ENCODE measurements at places on chromosomes 2 and 18.

- no peak for DNase-seq
Measured at GRCh38 chr2:226475650-226476049, 324.0 kb downstream of the IRS1 start.

DNA sequence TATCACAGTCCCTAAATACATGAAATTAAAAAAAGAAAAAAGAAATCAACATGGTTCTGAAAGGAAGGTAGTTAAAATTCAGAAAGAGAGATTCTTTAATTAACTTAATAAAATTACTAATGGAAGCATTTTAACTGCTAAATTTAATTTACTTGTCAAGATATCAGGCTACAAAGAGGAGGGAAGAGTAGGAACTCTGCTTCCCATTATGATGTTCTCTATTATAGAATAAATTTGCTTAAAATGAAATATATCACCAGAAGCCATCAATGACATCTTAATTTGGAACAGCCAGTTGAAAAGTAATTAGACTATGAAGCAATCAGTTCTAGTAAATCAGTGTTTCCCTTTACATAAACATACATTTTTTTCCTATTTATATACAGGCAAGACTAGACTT is 611.8 kb upstream of the FANCL start:
- no peak for DNase-seq

DNA sequence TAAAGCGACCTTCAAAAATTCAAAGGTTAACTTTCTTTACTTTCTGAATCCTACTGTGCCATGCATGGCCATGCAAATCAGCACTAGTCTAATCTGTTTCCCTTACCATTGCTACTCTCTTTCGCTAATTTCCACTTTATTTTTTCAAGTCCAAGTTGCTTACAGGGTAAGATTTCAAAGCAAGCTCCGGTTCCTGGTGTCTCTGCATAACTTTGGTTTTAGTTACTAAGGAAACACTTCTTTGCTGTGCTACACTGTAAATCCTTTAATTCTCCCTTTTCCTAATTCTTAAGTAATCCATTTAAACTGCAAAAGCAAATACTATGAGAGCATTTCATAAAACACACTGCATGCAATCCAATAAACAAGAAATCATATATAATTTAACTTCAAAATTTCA is 383.5 kb upstream of the LYPD1 start:
- DNase-seq: no peak

DNA sequence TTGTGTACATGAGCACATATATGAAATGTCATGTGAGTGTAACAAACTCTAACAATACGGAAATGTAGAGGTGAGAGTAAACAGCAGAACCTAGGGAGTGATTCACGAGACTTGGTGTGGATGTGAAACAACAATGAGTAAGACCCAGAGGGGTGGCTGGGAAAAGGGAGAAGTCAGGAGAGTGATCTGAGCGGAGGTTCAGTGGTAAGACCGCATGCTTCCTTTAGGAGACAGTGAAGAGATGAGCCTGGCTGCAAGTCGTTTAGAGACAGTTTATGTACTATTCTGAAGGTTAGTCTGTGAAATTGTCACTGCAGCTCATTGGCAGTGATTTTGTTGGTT is 150.6 kb downstream of the PRPF40A start:
- DNase-seq: no peak

GRCh38 chr2:10159086-10159485 is 36.5 kb downstream of the RRM2 start:
- no peak for DNase-seq

DNA sequence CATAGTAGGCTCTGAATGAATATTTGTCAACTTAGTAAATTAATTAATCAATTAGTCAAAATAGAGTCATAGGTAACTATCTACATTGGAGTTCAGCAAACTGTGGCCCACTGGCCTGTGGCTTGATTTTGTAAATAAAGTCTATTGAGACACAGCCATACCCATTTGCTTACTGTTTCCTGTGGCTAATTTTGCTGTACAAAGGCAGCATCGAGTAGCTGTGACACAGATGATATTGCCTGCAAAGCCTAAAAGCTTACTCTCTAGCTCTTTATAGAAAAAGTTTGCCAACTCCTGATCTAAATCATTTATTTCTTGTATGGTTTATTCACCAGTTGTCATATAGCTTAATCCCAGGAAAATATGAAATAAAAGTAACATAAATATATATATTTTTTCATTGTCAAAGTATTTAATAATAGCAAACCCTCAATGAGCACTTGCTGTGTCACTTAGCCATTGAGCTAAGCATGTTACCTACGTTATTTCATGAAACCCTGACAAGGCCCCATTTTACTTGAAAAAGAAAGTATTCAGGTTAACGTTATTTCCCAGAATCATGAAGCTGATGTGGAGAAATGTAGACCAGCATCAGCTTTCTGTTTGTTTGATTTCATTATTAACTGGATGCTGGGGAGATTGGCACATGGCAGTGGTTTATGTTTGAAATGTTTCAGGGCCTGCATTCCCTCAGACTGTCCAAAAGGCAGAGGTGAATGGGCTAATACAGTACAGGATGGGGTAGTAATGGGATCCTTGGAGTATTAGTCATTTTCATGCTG is 69.6 kb downstream of the ICOS start:
- no peak for DNase-seq

- no peak for DNase-seq
Measured at GRCh38 chr2:236342951-236343350, 78.7 kb upstream of the ASB18 start.

GRCh38 chr2:74715880-74716279 is 61.8 kb downstream of the SEMA4F start:
- DNase-seq: no peak

- no peak for DNase-seq
Measured at GRCh38 chr2:189002079-189002478, 27.9 kb downstream of the COL3A1 start.

GRCh38 chr2:220469201-220469600 is 841.8 kb downstream of the SLC4A3 start:
- DNase-seq: no peak

GRCh38 chr18:55268628-55269275 is 309.5 kb upstream of the CCDC68 start:
- DNase-seq: no peak

GRCh38 chr2:71613953-71614925 is 160.9 kb downstream of the DYSF start:
- no peak for DNase-seq

- no peak for DNase-seq
Measured at GRCh38 chr18:62771494-62772270, 56.3 kb downstream of the PHLPP1 start.

GRCh38 chr2:71538241-71538640 is 84.9 kb downstream of the DYSF start:
- DNase-seq: no peak

DNA sequence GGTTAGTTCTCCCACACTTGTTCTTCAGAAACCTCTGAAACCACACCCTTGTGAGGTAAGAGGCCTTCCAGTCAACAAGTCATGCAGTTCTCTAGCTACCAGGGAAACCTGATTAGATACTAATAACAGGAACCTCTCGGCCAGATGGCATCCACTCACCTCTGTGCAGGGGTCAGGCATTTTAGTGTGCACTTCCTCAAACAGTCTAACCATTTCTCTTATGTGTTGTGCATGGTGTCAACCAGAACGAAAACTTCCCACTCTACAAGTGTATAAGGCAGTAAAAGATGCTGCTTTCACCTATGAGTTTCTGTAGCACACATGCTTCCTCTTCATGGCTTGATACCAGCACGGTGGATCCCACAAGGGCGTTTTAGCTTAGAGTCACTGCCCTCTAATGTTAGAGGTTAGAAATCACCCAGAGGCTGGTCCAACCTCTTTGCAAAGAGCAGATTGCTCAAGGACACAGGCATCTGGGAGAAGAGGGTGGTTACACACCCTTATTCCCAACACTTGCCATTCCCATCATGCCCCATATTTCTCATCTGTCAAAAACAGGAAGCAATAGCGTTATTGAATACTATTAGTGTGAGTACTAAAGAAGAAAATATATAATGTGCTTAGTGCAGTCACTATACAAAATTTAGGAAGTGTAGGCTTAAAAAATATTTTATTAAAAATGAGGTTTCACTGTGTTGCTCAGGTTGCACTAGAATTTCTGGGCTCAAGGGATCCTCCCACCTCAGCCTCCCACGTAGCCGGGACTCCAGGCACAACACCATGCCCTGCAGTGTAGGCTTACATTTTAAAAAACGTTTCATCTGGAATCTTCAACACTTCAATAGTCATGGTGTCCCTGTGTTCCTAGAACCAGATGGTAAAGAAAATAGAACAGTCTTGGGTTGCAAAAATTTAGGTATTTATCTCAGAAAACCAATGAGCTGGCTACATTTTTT is 34.5 kb upstream of the RAB31 start:
- no peak for DNase-seq

GRCh38 chr18:22363867-22364463 is 53.8 kb downstream of the CTAGE1 start:
- DNase-seq: no peak

DNA sequence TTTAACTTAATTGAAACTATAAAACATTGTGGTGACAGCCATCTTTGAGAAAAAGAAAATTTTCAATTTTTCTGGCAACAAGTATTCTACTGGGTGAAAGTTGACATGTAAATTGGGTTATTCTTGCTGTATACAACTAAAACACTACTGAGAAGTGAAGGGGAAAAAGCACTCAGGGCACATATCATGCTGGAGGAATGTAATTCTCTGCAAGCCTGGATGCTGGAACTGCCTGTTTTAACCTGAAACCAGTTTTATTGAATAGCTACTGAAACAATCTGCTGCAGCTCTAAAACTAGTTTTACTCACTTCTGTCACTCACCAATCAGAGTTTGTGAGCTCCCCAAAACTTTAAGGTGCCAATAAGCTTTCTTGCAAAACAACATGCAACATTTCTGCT is 1136.0 kb downstream of the LRP1B start:
- DNase-seq: no peak

- DNase-seq: peak; percentile 47
Measured at GRCh38 chr2:111122631-111123421, 2.1 kb downstream of the BCL2L11 start.

- no peak for DNase-seq
Measured at GRCh38 chr2:207090389-207090788, 75.4 kb downstream of the KLF7 start.
